Activated T-helper 1 cell treated with anti-CD3 and anti-CD28 coated beads, Interleukin-12 subunit alpha, Interleukin-12 subunit beta, Interleukin-2, Interleukin-4 antibody, amounts not matched to agents 30 ng/mL and 10 ng/mL and 1 ng/mL, durations not matched to agents 14 hours and 24 hours and 36 hours (primary cell): ENCODE measurements at places on chromosomes 4 and X. TPM values are rescaled to one million over a fixed set of nuclear protein-coding genes. Genes with fewer than 3 reads are reported as not detected.

Gene BEND2
- total RNA-seq = not detected in 2 replicates

Gene HEPH
- not detected in 2 replicates for total RNA-seq

Gene SMR3B
- not detected in 2 replicates for total RNA-seq

Gene CSAG3
- 0.73 and 0.78 TPM in 2 replicates for total RNA-seq

Gene MAML3
- 0.32 and 0.47 TPM in 2 replicates for total RNA-seq

Gene MED14
- total RNA-seq = 36.4 and 40.9 TPM in 2 replicates

Gene GLOD5
- total RNA-seq = not detected in 2 replicates

Gene GAGE12J
- total RNA-seq = not detected in 2 replicates

Gene GAGE1
- not detected in 2 replicates for total RNA-seq

Gene PPBP
- total RNA-seq = not detected in 2 replicates

Gene RHOXF2B
- total RNA-seq = not detected in 2 replicates

Gene NOX1
- not detected in 2 replicates for total RNA-seq

Gene SUPT20HL2
- not detected in 2 replicates for total RNA-seq

Gene MAGEA8
- not detected in 2 replicates for total RNA-seq

Gene EPHA5
- not detected in 2 replicates for total RNA-seq

DNA sequence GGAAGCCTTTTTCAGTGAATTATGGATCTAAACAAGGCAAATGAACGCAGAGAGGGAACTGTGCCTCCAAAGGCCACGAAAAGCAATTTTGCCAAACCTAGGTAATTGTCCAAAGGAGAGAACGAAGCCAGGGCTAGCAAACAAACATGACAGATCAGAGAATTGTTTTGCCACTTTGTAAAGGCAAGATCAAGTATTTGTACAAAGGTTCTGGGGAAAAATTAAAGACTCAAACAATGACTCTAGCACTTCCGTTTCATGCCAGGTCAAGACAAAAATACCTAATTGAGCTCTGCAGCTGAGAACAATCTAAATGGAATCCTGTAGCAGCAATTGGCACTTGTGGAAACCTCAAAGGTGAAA lies 8.5 kb downstream of the RBM47 start:
- DNase-seq = no peak

DNA sequence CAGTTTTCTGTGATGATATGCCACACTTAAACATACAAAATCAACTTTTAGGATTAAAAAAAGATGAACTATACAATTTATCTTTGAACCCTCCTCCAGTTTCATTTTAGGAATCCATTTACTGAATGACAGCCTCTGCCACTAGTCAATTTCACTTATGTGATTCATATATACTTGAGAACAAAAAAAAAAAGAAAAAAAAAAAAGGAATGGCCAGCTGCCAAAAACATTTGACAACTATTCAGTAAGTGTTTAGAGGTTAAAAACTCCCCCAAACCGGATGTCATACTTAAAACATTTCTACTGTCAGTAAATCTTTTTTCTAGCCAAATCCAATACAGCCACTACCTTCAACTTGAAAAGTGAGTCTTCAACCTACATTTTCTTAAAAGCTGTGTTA lies 266.7 kb upstream of the MAGEB2 start:
- no peak for DNase-seq

DNA sequence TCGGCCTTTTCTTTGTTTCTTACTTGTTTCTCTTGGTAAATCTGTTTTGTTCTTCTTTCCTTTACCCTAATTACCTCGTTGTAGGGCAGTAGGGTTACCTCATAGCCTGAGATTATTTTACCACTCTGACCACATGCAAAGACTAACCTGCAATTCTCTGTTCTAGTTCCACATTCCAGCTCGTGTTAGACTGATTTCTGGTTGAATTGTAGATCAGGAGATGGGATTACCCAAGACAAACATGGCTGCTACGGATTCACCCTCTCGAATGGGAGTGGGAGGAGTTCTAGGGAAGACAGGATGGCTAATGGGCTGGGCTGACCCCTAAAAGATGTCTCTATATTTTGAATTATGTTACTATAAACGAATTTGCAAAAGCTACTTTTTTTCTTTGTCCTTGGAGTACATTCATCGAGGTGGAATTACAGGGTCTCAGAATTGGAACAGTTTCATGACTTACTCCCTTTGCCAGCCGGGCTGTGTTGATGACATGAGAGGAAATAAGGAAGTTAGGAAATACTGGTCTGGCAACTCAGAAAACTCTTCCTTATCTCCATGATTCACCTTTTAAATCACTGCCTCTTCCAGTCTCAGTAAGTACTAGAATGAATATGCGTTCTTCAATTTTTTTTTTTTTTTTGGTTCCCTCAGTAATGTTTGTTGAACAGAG lies 36.7 kb upstream of the FBXW7 start:
- no peak for DNase-seq

GRCh38 chrX:41178201-41178600 lies 93.0 kb downstream of the USP9X start:
- no peak for DNase-seq

- DNase-seq = no peak
Observed at GRCh38 chr4:55356991-55357461, 11.0 kb downstream of the SRD5A3 start.

DNA sequence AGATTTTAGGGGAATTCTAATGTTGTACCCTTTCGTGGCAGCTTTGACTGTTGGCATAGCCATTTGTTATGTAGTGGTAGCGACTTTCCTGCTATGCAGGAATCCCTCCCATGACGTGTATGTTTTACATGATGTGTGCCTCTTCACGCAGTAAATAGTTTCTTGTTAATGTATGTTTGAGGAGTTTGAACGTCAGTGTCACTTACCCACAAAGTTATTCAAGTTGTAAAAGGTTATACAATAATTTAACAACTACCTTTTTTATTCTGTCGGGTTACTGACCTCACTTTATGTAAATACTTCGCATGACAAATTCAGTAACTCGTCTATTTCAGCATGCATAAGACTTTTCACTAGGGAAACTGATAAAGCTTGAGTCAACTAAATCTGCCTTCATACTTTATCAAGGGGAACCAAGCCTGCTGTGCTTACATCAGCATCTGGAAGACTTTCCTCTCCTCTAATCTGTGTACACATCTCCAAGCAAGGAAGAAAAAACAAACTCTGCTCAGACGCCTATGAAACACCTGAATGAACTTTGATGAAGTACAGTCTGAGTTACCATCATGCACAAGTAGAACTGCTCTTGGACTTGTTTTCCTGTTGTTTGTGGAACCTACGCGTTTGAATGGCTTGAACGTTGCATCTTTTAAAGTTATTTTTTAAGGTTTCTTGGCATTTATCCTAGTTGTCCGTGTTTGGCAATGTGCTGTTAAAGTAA lies 61.2 kb downstream of the SLC9A6 start:
- DNase-seq = no peak

GRCh38 chrX:31294475-31294874 lies 222.6 kb upstream of the FTHL17 start:
- DNase-seq = no peak

GRCh38 chrX:7109838-7110793 lies 37.4 kb upstream of the STS start:
- DNase-seq = no peak

GRCh38 chrX:5528057-5528456 lies 700.6 kb downstream of the NLGN4X start:
- no peak for DNase-seq

GRCh38 chrX:14029425-14030173 lies at the start of gene GEMIN8:
GEMIN8 (minus strand) TSS chrX:14029892; CDS start chrX:14021478, 8,414 bp downstream.
- peak; percentile 81 for DNase-seq

DNA sequence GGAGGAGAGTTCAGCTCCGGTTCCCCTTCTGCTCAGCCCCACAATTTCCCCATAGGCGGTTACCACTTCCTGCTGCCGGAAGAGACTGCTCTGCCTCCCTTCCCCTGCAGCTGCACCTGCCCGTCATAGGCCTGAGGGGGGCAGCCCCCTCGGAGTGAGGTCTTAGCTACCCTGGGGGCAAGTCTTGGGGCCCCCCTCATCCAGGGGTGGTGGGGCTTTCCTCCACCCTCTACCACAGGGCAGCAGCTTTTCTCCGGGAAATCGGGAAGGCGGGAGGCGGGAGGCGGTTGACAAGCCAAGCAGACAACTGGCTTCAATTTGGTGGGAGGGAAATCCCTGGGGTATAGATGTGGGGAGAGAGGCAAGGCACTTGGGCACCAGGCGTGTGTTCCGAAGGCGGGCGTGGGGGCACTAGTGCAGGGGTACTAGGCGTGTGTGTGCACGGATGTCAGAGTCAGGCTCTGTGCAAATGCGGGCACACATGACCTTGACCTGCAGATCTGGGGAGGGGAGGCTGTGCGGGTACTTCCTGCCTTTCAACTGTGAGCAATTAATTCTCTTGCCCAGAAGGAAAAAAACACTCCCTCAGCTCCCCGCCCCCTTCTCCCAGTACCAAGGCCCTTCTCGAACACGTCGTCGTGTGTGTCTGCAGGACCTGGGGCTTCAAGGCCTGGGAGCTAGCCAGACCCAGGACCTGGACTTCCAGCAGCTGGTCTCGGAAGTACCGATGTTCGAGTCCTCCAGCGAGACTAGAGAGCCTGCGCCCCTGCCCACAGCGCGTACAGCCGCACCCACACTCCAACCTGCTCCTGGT lies 1.0 kb upstream of the ARHGAP4 start:
- DNase-seq = peak; percentile 71

- no peak for DNase-seq
Observed at GRCh38 chr4:107083-107443, 17.2 kb upstream of the ZNF718 start.

- no peak for DNase-seq
Observed at GRCh38 chr4:1661695-1662094, 22.4 kb downstream of the FAM53A start.

- no peak for DNase-seq
Observed at GRCh38 chrX:57822818-57823217, 87.4 kb downstream of the ZXDA start.

GRCh38 chr4:138540056-138540800 lies 298.1 kb upstream of the SLC7A11 start:
- no peak for DNase-seq

- no peak for DNase-seq
Observed at GRCh38 chrX:42229533-42229932, 306.2 kb upstream of the CASK start.

DNA sequence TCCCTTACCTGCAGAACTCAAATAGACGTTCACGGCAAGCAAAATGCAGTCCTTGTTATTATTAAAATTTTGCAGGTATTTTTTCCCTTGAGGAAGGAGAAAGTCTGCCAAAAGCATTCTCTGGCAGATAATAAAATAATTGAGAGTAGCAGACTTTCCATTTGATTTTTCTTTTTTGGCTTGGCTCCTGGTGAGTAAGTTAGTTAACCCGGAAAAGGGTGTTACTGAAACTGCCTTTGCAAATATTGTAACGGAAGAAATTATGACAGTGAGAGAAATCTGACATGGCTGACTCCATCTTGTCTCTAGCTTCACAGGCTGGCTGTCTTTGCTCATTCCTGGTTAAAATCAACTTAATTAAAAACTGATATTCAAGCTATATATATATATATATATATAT lies 100.5 kb downstream of the GPR143 start:
- no peak for DNase-seq

GRCh38 chrX:111372086-111372485 lies 39.9 kb downstream of the DCX start:
- DNase-seq = no peak

DNA sequence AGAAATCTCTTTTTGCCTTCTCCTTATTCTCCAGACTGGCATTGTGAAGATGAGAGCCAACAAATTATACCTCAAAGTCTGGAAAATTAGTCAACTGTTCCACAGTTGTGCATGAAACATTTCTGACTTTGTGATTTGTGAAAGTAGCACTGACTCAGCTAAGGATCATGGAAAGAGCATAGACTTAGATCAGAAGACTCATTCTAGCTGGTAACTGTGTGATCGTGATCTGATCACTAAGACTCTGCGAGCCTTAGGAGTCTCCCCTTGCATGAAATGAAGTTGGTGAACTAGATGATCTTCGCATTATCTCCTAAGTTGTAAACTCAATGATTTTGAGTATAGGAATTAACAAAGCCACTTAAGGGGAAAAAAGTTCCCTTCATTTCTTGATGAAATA lies 668.1 kb downstream of the RPA4 start:
- DNase-seq = no peak

GRCh38 chrX:39944416-39944815 lies 153.3 kb downstream of the BCOR start:
- DNase-seq = no peak

GRCh38 chr4:134777606-134778005 lies 576.0 kb upstream of the PABPC4L start:
- DNase-seq = no peak

DNA sequence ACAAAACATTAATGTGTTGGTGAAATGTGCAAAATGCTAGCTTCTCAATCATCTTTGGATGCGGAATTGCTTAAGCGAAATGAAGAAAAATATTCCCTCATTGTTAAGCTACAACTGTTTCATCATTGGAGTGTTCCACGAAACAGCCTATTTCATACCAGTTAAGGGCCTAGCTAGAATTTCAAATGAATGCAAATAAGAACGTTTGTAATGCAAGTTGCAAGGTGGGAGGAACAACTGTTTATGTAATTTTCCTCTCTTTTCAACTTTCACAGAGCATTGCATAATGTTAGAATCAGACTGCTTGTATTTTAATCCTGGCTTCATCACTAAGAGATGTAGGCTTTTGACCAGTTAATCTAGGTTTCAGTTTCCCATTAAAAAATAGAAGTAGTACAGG lies 480.1 kb downstream of the IL1RAPL1 start:
- DNase-seq = no peak

DNA sequence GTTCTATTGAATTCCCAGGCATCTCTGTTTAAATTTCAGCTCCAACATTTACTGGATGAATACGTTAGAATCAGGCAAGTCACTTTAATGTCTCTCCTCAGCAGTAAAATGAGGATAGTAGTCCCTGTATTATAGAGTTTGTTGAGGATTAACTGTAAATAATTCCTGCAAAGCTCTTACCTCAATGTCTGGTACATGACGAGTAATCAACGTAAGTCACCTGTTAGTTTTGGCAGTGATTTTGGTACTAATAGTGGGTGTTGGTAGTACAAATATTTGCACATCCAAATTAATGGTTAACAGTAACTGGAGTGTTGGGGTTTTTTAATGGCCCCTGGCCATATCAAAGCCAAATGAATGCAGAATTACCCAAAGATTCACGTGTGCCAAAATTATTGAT lies 189.8 kb upstream of the GALNT7 start:
- no peak for DNase-seq

DNA sequence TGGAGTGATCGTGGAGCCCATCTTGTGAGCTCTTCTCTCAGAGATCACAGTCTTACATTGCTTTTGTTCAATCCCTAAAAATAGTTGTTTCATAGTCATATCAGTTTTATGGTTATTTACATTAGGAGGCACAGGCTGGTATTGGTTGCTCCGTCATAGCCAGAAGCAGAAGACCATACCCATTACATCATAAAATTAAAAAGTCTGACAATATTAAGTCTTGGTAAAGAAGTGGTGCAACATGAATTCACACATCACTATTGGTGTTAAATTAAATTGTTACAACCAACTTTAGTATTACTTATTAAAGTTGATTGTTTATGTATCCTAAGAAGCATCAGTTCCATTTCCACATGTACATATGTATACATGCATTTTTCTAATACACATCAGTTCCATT lies 84.6 kb downstream of the LARP1B start:
- no peak for DNase-seq

DNA sequence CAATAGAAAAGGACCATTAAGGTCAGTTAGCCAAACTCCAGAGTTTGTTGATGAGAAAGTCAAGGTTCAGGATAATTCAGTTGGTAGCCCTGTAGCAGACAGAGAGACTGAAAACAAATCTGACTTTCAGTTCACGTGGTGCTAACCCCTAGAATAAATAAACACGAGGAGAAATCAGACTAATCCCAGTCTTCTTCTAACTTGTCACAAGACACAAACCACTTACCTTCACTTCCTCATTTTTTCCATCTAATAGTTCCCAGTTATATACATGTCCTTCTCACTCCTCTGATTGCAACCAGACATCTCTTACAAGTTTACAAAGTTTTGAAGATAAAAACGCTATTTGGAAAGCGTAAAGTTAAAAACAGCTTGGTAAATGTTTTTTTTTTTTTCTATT lies 7.7 kb downstream of the TLR7 start:
- DNase-seq = no peak
